Uterus (tissue), 4 donors: ENCODE measurements at places on chromosomes 2 and 18.

- no peak overlapping the region for H3K4me3 ChIP-seq
- DNase-seq, result no peak
- no peaks in the 10 kb centered on the region for H3K36me3 ChIP-seq
- no peak overlapping the region for H3K27ac ChIP-seq
- H3K4me1 ChIP-seq, result no peaks in the 10 kb centered on the region
- no peaks in the 10 kb centered on the region for H3K27me3 ChIP-seq
Measured at GRCh38 chr2:191018643-191019119, 4.7 kb upstream of the STAT1 start.

- H3K4me3 ChIP-seq, result no peak overlapping the region
- no peaks in the 10 kb centered on the region for H3K27me3 ChIP-seq
- H3K27ac ChIP-seq, result no peak overlapping the region
- H3K36me3 ChIP-seq, result no peaks in the 10 kb centered on the region
Measured at GRCh38 chr2:158783923-158784322, 11.2 kb upstream of the DAPL1 start.

DNA sequence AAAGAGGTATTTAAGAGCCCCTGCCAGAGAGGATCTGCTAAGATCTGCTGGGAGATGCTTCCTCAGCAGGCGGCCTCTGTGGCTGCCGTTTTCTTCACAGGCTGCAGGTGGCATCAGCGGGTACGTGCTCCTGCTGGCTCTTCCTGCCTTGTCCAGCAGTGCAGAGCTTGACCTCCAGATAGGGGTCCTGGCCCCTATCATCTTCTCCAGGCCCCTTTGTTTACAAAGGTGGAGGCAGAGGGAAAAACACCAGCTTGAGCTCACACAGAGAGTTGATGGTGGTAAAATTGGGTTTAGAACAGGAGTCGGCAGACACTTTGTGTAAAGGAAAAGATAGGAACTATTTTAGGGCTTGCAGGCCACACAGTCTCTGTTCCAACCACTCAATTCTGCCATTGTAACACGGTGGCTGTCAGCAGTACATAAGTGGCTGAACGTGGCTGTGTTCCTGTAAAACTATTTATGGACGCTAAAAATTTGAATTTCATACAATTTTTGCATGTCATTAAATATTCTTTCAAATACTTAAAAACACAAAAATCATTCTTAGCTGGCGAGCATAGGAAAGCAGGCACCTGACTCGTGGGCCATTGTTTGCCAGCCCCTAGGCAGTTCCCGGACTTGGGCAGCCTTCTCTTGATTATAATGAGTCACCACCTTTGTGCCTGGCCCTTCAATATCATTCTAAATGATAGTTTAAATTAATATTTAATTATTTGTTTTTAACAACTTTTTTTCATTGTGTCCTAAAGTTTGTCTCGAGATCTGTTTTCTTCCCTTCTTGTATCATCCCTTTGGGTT lies 98.2 kb upstream of the B3GNT7 start:
- no peak overlapping the region for H3K27ac ChIP-seq
- no peaks in the 10 kb centered on the region for H3K27me3 ChIP-seq
- no peak overlapping the region for H3K4me3 ChIP-seq

- no peaks in the 10 kb centered on the region for H3K27me3 ChIP-seq
- no peaks in the 10 kb centered on the region for H3K4me1 ChIP-seq
- no peak overlapping the region for H3K4me3 ChIP-seq
- no peak overlapping the region for H3K27ac ChIP-seq
- H3K36me3 ChIP-seq, result no peaks in the 10 kb centered on the region
Measured at GRCh38 chr2:86307431-86307830, 30.0 kb downstream of the REEP1 start.

- no peaks in the 10 kb centered on the region for H3K36me3 ChIP-seq
- no peak overlapping the region for H3K4me3 ChIP-seq
- no peak for DNase-seq
- H3K4me1 ChIP-seq, result no peaks in the 10 kb centered on the region
- no peak overlapping the region for H3K27ac ChIP-seq
Measured at GRCh38 chr2:214895469-214895868, 86.0 kb upstream of the BARD1 start.

DNA sequence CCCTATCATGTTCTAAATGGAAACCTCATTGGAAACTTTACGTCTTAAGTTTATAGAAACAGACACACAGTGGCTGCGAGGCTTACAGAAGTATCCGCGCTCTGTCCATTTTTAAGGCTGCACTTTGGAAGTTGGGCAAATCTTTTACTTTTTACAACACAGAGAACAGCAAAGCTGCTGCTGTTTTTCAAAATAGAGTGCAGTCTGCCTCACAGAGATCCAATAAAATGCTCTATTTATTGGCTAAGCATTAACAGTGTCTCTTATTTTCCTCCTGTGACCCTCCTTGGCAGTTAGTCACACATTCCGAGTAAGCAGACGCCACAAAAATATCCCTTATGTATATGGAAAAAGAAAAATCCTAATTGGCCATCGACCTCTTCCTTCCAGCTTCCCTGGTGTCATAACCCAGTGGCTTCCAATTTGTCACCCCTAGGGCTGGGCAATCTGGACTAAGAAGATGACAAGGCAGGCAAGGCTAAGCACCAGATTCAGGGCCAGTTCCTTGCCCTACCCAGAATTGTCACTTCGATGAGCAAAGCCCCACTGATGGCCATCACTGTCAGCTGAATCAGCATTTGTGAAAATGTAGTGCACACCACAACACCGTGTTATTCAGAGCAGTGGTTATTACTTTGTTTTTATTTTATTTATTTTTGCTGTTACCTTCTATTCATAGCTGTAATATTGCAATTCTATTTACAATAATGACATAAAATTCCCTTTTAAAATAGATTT lies 47.7 kb upstream of the MEIS1 start:
- H3K36me3 ChIP-seq, result no peaks in the 10 kb centered on the region
- DNase-seq, result no peak
- no peak overlapping the region for H3K4me3 ChIP-seq
- H3K4me1 ChIP-seq, result no peaks in the 10 kb centered on the region
- H3K27ac ChIP-seq, result no peak overlapping the region

DNA sequence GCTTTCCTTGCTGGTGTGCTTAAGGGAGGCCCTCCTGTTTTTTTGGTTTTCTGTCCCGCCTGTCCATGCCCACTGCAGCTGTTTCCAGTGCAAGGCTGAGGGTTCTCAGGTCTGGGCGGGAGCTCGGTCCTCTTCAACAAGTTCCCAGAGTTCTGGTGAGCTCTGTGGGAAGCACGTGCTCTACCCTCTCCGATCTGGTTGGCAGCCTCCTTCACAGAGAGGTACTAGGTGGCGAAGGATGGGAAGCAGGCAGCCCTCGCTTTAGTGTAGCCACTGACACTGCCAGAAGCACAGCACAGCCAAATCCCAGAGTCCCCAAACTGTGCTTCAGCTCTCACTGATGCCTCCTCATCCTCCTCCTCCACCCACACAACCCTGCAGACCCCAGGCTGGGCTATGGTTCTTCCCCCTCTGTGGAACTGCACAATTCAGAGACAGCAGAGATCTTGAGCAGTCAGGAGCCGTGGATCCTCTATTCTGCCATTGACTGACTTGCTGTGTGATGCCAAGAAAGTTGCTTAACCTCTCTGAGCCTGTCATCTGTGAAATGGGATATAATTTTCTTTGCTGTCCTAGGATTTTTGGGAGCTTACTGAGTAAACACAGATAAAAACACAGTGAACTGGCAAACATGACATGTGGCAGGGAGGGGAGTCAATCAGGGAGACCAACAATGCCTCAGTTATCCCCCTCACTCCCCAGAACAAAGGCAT lies 157.3 kb downstream of the MSH2 start:
- H3K27ac ChIP-seq, result no peak overlapping the region
- no peaks in the 10 kb centered on the region for H3K4me1 ChIP-seq
- H3K36me3 ChIP-seq, result no peaks in the 10 kb centered on the region
- DNase-seq, result no peak
- H3K4me3 ChIP-seq, result no peak overlapping the region

DNA sequence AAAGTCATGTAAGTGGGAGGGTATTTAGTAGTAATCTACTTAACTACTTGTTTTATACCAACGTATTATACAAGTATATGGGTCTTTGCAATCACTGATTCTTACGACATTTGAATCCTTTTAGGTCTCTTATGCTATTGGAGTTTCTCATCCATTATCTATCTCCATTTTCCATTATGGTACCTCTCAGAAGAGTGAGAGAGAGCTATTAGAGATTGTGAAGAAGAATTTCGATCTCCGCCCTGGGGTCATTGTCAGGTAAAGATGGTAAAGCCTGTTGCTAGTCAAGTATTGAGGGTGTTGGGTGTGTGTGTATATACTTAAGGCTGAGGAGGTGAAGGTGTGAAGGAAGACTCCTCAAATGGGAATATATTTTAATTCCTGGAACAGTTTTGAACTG lies 3.8 kb downstream of the MAT2A start:
- no peaks in the 10 kb centered on the region for H3K36me3 ChIP-seq
- DNase-seq, result no peak
- H3K4me1 ChIP-seq, result no peaks in the 10 kb centered on the region
- H3K27me3 ChIP-seq, result no peaks in the 10 kb centered on the region
- no peak overlapping the region for H3K27ac ChIP-seq
- no peak overlapping the region for H3K4me3 ChIP-seq

GRCh38 chr18:13394801-13395200 lies 176.2 kb downstream of the LDLRAD4 start:
- H3K27ac ChIP-seq, result no peak overlapping the region
- no peaks in the 10 kb centered on the region for H3K36me3 ChIP-seq
- no peaks in the 10 kb centered on the region for H3K4me1 ChIP-seq
- H3K27me3 ChIP-seq, result no peaks in the 10 kb centered on the region

DNA sequence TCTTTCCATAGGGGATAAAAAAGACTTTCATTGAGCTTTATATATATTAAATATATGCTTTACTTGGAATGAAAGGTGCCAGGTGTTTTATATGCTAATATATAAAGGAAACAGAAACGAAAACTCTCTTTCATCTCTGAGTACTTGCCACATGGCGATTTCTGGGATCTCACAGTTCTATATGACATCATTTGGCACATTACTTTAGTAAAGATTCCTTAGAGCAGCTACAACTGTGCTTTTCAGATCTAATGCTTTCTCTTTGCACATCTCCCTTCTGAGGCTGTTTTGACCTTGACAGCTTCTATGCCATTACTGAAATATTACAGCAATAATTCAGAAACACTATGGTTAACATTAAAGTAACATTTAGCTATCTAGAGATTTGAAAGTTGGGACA lies 1082.9 kb upstream of the CDH2 start:
- H3K4me3 ChIP-seq, result no peak overlapping the region
- no peaks in the 10 kb centered on the region for H3K36me3 ChIP-seq
- no peaks in the 10 kb centered on the region for H3K27me3 ChIP-seq
- H3K4me1 ChIP-seq, result no peaks in the 10 kb centered on the region
- no peak overlapping the region for H3K27ac ChIP-seq

GRCh38 chr2:113230531-113230930 lies 48.2 kb downstream of the PAX8 start:
- H3K4me3 ChIP-seq, result no peak overlapping the region
- DNase-seq, result no peak
- H3K27ac ChIP-seq, result no peak overlapping the region
- no peaks in the 10 kb centered on the region for H3K27me3 ChIP-seq

DNA sequence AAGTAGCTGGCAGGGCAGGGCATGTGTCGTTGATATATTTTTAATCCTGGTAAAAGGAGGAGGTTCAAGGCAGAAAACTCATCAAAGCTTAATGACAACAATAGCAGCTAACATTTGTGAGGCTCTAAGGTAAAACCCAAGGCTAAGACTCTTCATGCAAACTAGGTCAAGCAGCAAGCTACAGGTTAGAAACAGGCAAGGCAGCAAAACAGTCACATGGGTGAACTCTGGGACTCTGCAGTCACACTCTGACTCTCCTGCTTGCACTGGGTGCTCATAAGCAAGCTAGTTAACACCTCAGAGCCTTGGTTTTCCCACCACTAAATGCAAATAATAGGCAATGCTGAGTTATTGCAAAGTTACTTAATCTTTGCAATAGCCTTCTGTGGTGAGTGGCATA lies 7.9 kb downstream of the IL1RN start:
- no peak overlapping the region for H3K4me3 ChIP-seq
- no peaks in the 10 kb centered on the region for H3K4me1 ChIP-seq
- DNase-seq, result no peak
- H3K36me3 ChIP-seq, result no peaks in the 10 kb centered on the region

GRCh38 chr2:10136101-10136934 lies 13.8 kb downstream of the RRM2 start:
- no peak for DNase-seq
- no peaks in the 10 kb centered on the region for H3K36me3 ChIP-seq
- H3K4me3 ChIP-seq, result no peak overlapping the region
- H3K27me3 ChIP-seq, result no peaks in the 10 kb centered on the region

GRCh38 chr2:7801212-7801611 lies 880.6 kb upstream of the ID2 start:
- H3K27me3 ChIP-seq, result no peaks in the 10 kb centered on the region
- no peak overlapping the region for H3K4me3 ChIP-seq
- H3K4me1 ChIP-seq, result no peaks in the 10 kb centered on the region
- no peak for DNase-seq

DNA sequence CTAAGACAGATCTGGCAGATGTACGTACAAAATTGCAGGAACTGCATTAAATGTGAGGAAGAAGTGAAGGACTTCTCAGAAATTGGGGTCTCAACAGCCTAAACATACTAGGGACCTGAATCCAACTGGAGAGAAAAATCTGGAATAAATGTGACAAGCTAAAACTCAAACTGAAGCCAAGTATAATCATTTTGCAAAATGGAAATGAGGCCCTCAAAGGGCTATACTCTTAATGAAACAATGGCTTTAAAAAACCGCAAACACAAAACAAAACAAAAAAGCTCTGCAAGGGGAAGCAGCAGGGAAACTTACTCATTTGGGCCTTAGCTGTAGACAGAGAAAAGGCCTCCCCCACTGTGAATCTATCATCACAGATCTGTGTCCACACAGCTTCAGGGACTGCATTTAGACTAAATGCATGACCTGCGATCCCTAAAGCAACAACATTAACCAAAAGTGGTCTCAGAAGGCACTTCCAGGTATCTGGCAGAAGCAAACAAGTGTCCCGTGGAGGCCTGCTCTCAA lies 63.2 kb downstream of the CCBE1 start:
- H3K4me1 ChIP-seq, result no peaks in the 10 kb centered on the region
- no peak for DNase-seq
- H3K4me3 ChIP-seq, result no peak overlapping the region
- no peaks in the 10 kb centered on the region for H3K27me3 ChIP-seq

DNA sequence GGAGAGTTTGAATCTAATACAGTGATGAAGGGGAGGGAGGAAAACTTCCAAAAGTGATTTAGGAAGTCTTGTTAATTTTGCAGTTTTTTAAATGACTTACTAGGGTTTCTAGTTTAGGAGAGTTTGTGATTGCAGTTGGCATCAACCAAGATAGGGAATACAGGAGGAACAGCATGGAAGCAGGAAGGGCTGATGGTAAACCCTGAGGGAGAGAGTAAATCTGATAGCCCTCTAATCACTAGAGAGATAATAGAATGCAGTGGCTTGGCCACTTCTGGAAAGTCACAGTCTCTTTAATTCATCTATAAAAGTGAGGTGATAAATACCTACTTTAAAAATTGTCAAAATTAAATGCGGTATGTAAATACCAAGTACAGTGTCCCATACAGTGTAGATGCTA lies 5.6 kb downstream of the YPEL5 start:
- no peak overlapping the region for H3K27ac ChIP-seq
- DNase-seq, result no peak
- H3K27me3 ChIP-seq, result no peaks in the 10 kb centered on the region
- H3K36me3 ChIP-seq, result no peaks in the 10 kb centered on the region
- H3K4me3 ChIP-seq, result no peak overlapping the region

- H3K27ac ChIP-seq, result no peak overlapping the region
- no peak for DNase-seq
- H3K27me3 ChIP-seq, result no peaks in the 10 kb centered on the region
- no peak overlapping the region for H3K4me3 ChIP-seq
- no peaks in the 10 kb centered on the region for H3K36me3 ChIP-seq
Measured at GRCh38 chr2:227834423-227834822, 20.8 kb downstream of the CCL20 start.

- no peak overlapping the region for H3K27ac ChIP-seq
- H3K27me3 ChIP-seq, result no peaks in the 10 kb centered on the region
- no peaks in the 10 kb centered on the region for H3K36me3 ChIP-seq
- no peak overlapping the region for H3K4me3 ChIP-seq
Measured at GRCh38 chr2:119823734-119824334, 64.1 kb downstream of the PTPN4 start.
